ENCODE measurements at places on chromosomes 13 and 19.

GRCh38 chr13:98371516-98372023 lies 194.5 kb upstream of the RNF113B start:
- DNase-seq = no peak

GRCh38 chr13:76797361-76797760 lies 88.8 kb downstream of the KCTD12 start:
- no peak for DNase-seq

DNA sequence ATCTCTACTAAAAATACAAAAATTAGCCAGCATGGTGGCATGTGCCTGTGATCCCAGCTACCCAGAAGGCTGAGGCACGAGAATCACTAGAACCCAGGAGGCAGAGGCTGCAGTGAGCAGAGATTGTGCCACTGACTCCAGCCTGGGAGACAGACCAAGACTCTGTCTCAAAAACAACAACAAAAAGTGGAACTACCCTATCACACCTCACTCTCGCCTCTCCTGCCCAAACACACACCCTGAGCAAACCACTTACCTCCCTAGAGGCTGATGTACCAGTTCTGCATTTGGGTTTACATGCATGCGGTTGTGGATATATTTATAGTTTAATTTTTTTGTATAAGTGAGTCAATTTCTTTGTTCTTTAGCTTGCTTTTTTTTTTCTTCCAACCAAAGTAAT lies 7.7 kb upstream of the PTOV1 start:
- DNase-seq = no peak

- no peak for DNase-seq
Observed at GRCh38 chr19:5054551-5055456, 85.9 kb downstream of the KDM4B start.

- no peak for DNase-seq
Observed at GRCh38 chr13:27182844-27183497, 11.4 kb upstream of the USP12 start.

DNA sequence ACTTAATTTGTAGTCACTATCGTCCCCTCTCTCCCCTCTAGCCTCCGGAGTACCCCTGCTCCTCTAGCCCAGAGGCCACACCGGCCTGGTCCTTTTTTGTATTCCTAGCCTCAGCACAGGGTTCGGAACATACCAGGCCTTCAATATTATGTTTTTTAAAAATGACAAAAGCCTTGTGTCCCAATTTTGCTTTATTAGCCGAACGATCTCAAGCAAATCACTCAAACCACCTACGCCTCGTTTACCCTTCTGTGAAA lies 463 bp upstream of the POMP start:
- no peak for DNase-seq

DNA sequence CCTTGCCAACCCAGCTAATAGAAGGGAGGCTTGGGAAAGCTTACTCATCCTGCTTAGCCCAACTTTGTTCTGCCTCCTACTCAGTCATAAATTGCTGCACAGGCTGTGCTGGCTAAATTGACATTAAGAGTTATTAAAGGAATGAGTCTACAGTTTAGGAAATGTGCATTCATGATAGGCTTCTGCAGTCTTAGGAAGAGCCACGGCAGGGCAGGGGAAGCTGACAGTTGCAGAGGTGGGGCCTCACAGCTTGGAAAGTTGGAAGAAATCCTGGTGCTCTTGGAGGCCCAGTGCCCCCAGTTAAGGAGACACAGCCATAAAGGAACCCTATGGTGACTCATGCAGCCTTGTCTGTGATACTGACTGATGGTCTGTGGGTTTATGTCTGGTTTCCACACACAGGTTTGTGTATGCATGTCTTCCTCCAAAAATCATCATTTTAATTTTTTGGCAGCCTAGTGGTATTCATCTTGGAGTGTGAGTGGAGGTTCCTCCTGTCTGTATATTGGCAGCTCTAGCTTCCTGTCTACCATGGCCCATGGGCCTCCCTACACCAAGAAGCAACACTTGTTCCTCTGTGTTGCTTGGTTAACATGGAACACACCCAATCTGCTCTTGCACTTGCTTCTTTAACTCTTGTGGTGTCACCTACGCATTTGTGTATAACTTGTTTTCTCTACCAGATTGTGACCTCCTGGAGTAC lies 135.0 kb upstream of the KL start:
- DNase-seq = no peak

DNA sequence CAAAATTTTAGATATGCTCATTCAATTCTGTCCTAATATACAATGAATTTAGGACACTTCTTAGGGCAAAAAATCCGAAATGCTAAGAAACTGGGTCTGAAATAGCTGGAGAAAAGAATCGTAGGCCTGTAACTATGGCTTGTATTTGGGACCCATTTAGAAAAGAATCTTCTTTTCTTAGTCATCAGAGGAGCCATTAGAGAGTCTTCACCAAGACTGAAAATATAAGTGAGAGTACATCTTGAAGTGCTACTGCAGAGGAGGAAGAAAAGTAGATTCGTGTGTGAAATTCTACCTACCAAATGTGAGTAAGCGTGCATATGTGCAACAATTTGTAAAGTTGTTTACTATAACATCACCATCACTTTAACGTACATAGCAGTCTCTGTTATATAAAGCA lies 8.8 kb upstream of the DACH1 start:
- DNase-seq = no peak

DNA sequence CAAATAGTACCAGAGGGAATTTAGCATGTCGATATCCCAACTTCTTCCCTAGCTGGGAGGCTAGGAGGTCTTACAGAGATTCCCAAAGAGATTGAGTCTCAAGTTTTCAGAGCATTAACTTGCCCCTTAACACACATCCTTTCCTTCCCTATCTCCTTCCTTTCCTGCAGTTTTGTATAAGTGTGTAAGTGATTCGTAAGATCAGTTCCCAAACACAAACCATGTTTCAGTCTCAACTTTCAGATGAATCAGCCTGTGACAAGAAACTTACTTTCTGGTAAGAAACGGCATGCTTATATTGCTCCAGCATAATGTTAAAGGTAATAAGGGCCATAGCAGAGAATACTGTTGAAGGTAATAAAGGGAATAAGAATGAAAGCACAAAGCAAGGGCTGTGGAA lies 472.2 kb downstream of the LIG4 start:
- no peak for DNase-seq

DNA sequence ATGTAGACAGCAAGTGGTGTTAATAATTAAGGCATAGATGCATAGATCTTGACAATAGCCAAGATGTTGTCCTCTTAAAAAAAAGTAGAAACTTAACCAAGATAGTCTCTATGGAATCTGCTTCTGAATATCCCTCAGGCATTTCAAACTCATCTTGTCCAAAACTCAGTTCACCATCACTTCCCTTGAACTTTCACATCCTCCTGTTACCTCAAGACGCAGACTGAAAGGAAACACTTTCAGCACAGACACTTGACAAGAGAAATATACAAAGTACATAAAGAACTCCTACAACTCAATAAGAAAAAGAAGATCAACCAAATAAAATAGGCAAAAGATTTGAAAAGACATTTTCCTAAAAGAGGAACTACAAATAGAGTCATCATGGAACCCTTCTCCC lies 451.1 kb downstream of the FOXO1 start:
- DNase-seq = no peak

DNA sequence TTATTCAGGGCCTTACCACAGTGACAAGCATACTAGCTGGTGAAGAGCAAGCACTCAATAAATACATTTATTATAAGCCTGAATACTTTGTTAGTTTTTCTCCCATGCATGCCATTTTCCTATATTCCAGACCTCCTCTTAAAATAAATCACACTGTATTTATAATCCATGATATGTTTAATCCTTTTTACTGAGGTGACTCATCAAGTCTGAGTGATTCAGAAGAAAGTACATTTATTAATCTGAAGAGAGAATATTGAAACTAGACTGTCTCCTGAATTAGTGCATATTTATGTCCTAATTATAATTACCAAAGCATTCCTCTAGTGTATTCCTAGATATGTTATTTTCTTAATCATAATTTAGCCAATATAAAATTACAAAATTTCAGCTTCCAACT lies 323.3 kb downstream of the NALCN start:
- no peak for DNase-seq

DNA sequence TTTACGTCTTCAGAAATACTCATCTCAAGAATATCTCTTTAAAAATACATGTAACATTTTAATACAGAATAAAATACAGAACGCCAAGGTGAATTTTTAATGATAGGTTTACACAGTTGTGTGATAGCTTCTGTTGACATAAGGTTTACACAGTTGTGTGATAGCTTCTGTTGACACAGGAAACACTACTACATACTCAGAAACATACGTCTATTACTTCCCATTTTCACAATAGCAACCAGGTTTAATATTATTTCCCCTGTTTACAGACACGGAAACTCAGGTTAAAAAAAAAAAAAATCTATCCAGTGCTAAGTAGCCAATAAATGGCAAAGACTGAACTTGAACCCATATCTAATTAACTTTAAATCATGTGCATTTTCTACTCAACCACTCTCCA lies 571.2 kb downstream of the LIG4 start:
- no peak for DNase-seq

- no peak for DNase-seq
Observed at GRCh38 chr13:113783200-113783881, 24.3 kb downstream of the TMEM255B start.

- no peak for DNase-seq
Observed at GRCh38 chr13:46685006-46685730, 111.8 kb downstream of the ESD start.

GRCh38 chr19:18058208-18059009 lies 28.3 kb downstream of the IL12RB1 start:
- peak; percentile 83 for DNase-seq

DNA sequence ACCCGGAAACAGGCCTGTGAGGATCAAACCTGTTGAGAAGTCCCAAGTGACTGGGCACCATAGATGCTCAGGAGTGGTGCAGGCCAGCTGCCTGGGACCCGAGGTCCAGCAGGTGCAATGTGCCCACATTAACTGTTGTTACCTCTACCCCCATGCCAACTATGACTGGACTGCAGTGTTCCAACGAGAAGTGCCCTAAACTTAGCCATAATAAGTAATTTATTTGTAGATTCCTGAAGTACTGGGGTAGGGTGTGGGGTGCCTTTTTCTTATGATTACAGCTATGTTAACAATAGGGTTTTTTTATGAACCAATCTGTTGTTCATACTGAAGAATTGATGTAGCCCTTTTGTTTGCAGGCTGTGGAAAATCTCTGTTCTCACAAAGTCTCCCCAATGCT lies 9.2 kb downstream of the CUL4A start:
- DNase-seq = no peak

DNA sequence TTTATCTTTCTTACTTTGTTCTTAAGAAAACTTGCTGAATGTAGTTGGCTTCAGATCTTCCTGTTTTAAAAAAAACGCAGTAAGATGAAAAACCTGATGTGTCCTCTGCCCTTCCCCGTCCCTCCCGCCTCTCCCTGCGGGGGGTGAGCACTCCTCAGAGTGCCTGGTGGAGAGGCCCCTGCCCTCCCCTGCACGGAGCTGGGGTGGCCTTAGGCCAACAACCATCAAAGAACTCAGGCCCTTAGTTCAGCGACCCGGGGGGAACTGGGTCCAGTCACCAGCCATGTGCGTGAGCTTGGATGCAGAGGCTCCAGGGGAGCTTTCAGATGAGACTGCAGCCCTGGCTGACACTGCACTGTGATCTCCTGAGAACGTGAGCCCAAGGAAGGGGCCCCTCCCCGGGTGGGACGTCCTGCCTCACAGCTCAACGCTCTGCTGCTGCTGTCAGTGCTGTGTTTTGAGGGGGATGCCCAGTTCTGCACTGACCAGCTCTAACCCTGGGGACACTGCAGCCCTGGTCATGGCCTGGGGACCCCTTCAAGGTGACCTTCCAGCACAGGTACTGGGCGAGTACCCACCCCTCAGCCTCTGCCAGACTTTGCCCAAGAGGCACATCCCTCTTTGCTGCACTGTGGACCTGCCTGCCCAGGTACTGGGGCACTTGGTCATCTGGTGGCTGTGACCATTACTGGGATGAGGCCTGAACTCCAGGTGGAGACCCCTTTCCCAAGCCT lies 42.7 kb downstream of the ANKRD10 start:
- no peak for DNase-seq

Measured in activated CD4-positive, alpha-beta T cell treated with anti-CD3 and anti-CD28 coated beads, Interleukin-10, Interleukin-2, amounts not matched to agents 100 ng/mL and 50 ng/mL, durations not matched to agents 16 hours and 8 hours (primary cell).